ENCODE measurements at places on chromosomes 2 and 18.

- DNase-seq: no peak
Observed at GRCh38 chr2:31322371-31322770, 88.4 kb downstream of the EHD3 start.

GRCh38 chr2:65057054-65057375 is 799 bp downstream of the CEP68 start:
- no peak for DNase-seq

GRCh38 chr18:40937386-40937785 is 1017.6 kb upstream of the PIK3C3 start:
- DNase-seq: no peak

DNA sequence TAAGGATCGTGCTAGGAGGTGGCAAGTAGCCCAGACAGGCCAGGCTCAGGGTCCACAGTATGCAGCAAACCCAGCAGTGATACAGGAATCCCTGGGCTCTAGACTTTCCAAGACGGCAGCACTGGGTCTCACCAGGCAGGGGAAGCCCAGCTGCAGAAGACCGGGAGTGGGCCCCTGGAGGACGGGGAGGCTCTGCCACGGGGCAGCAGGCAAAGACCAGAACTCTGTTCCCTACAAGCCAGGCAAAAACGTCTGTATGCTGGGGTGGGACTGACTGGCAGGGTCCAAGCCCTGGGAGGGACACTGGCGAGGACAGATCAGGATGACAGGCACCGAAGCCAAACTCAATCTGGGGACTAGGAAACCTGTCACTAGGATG is 98.9 kb upstream of the SEC11C start:
- no peak for DNase-seq

- no peak for DNase-seq
Observed at GRCh38 chr2:223641082-223641481, 38.9 kb upstream of the SCG2 start.

DNA sequence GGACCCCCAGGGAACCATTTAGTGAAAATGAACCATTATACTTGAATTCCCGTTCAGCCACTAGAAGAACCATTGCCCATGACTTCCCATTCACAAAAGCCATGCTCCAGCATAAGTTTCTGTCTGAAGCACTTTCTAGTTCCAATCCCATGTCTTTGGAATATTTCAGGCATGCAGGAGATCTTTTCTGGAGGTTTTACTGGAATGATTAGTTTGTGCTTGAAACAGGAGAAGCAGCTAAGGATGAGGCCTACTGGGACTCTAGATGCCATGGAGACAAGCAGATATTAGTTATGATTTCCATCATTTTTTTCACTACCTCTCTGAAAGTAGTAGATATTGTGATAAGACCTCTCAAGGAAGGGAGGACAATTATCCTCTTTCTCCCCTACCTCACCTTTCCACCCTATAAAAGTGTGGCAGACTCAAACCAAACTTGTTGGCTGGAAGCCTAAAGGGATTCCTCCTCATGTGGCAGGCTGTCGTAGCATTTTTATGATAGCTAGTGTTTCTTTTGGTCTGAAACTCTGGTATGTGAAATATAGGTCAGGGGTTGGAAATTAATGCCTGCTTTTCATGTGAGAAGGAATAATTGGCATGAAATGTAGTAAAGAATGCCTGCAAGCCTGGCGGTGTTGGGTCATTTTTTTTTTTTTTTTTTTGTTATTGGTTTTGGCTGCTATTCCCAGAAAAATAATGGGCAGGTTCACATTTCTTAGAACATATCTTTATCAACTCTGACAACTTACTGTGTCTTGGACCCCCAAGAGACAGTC is 29.3 kb upstream of the MMADHC start:
- no peak for DNase-seq

- DNase-seq: no peak
Observed at GRCh38 chr2:60152226-60152833, 401.1 kb downstream of the BCL11A start.
